ENCODE measurements at places on chromosomes 5 and 9.

- DNase-seq = peak; percentile 42
Measured at GRCh38 chr5:123512611-123513461, 859 bp downstream of the CSNK1G3 start.

GRCh38 chr9:5819174-5819573 lies 13.7 kb downstream of the ERMP1 start:
- no peak for DNase-seq

GRCh38 chr5:149779124-149779465 lies 49.0 kb downstream of the PPARGC1B start:
- DNase-seq = no peak

DNA sequence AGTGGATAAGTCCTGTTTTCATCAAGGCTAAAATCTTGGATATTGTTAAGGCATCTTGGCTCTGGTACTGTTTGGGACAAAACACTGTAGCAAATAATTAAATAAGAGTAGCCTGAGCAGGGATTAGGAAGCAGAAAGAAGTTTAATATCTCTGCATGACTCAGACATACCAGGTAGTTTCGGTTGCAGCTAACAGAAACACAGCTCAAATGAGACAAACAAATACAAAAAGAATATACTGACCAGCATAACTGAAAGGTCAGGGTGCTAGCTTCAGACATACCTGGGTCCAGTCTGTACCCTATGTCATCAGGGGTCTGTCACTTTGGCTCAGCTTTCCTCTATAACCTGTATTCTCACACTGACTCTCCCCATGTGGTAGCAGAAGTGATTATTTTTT lies 156.4 kb upstream of the MAP3K1 start:
- no peak for DNase-seq

GRCh38 chr5:90119531-90119971 lies 290.0 kb downstream of the CETN3 start:
- no peak for DNase-seq
